ENCODE measurements at places on chromosomes 5 and 9. TPM values are rescaled to one million over a fixed set of nuclear protein-coding genes. Genes with fewer than 3 reads are reported as not detected.

The CYLC2 gene
- total RNA-seq, result not detected

The CDC20B gene
- not detected for total RNA-seq

The FBXL7 gene
- not detected for total RNA-seq

The FST gene
- not detected for total RNA-seq

The PCDHGA3 gene
- total RNA-seq, result 0.51 TPM

The DCTN4 gene
- total RNA-seq, result 49.8 TPM

DNA sequence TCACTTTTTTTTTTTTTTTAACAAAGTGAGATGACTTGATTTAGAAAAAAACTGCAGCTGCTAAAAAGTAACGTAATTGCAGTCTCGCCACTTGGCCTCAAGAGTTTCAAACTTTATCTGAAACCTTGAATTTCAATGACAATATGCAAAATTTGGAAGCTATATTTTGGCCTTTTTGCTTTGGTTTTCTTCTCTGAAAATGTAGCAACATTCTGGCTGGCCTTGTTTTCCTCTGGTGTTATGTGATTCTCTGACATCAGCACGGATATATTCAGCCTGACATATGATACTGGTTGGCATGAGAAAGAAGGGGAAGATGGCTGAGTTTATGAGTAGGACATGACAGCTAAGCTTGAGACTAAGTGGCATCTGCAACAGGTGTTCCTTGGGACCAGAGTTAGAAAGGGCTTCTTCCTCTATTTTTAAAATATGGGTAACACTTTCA is 136.5 kb downstream of the MEF2C start:
- no peak for DNase-seq

DNA sequence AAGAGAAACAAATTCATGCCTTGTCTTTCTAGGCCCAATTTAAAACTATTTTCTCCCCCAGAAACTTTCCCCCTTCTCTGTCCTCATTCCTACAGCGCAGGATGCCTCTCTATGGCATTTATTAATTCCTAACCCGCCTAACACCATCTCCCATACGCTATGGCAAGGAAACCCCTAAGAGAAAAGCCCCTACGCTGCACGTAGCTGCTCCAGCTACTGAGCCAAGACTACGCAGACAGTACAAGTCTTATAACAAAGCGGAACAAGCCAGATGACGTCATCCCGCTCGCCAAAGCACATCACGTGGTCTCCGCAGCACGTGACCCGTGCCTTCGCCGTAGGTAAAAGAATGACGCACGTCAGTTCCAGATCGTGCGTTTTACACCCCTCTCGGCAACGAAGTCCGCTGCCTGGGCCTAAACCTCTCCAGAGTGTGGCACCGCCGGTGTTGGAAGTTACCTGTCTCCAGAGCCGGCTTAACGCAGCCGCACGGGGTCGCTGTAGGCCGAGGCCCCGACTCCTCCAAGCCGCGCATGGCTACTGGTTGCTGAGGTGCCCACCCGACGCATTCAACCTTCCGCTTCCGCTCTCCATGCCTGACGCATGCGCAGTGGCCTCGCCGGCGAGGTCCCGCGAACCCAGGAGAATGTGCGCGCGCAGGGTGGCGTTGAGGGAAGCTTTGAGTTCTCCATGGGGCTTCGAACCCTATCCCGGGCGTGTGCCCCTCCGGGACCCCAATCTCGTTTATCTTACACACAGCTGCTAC is at the start of gene TRMO:
Gene TRMO, minus strand, starts transcription at position 542 of the 766 bp plus-strand sequence. Its CDS starts 7 bp downstream, at position 535.
- DNase-seq, result peak; percentile 97

DNA sequence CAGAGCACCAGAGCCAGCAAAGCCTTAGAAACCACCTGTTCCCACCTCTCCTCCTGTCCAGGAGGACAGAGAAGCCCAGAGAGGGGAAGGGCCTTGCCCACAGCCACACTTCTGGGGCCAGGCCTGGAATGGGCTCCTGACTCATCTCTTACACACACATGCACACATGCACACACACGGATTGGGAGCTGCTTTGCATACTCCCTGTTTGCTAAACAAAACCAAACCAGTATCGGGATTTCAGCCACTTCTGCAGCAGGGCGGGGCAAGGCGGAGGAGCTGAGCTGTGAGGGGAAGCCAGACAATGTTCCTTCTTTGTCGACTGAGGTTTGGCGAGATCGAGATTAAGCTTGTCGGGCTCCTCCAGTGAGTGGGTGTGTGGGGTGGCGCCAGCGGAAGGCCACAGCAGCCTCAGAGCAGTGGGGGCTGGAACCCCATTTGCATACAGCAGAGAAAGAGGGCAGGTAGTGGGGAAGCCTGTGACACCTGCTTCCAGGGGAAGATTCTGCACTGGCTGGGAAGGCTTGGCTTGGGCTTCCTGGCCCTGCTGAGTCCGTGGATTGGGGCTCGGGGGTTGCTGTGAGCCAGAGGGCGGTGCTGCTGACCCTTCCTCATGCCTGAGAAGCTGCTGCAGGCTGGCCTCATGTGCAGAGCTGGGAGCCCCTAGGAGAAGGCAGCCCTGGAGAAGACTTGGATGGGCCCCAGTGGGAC is 16.1 kb downstream of the GFI1B start:
- DNase-seq, result no peak

DNA sequence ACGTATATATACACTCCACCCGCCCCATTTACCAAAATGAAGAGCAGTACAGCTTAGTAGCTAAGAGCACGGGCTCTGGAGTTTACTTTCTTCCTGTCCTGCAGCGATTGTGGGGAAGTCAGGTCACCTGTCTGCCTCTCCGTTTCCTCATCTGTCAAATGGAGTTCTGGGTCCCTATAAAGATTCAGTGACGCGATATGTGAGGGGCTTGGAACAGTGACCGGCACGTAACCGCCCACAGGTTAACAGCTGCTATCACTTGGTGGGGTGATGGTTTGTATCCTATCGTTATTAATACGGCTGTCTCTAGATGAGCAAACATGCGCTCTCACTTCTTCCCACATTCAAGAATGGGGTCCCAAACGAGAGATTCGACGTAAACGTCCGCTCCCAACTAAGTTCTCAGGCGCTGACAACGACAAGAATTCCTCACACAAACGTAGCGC is 426 bp downstream of the FAM114A2 start:
- DNase-seq, result no peak

- DNase-seq, result no peak
Observed at GRCh38 chr9:4356306-4356705, 56.4 kb upstream of the GLIS3 start.

- no peak for DNase-seq
Observed at GRCh38 chr5:43573058-43573457, 16.2 kb upstream of the PAIP1 start.

Measured in activated B cell treated with CpG ODN at 0.5 μM for 24 hours (primary cell).